Fibroblast of villous mesenchyme (primary cell): ENCODE measurements at places on chromosomes 13 and 19. TPM values are rescaled to one million over a fixed set of nuclear protein-coding genes. Genes with fewer than 3 reads are reported as not detected.

Gene CALR3
- total RNA-seq = not detected in 2 replicates

Gene ZNF554
- total RNA-seq = 3.2 and 3.5 TPM in 2 replicates

Gene GARIN5A
- total RNA-seq = 0.32 TPM in 1 of 2 replicates, not detected in the other

Gene SYNE4
- 0.32 TPM in 1 of 2 replicates, not detected in the other for total RNA-seq

Gene TTYH1
- not detected in 2 replicates for total RNA-seq

Gene CBARP
- 5.8 and 6.0 TPM in 2 replicates for total RNA-seq

Gene RNF113B
- total RNA-seq = not detected in 2 replicates

Gene CD37
- not detected in 2 replicates for total RNA-seq

Gene TMEM161A
- 18.1 and 20.9 TPM in 2 replicates for total RNA-seq

Gene APOC1
- total RNA-seq = 1.3 and 2.6 TPM in 2 replicates

Gene SLC25A41
- not detected in 2 replicates for total RNA-seq

Gene SCAMP4
- total RNA-seq = 40.6 and 49.2 TPM in 2 replicates

Gene VSTM1
- 0.43 TPM in 1 of 2 replicates, not detected in the other for total RNA-seq

Gene LRRC4B
- total RNA-seq = under 0.01 TPM in 1 of 2 replicates, not detected in the other

Gene CGB3
- total RNA-seq = not detected in 2 replicates

Gene ZNF235
- total RNA-seq = 4.8 and 8.2 TPM in 2 replicates

Gene SLC44A2
- total RNA-seq = 81.8 and 88.5 TPM in 2 replicates

Gene GJB6
- not detected in 2 replicates for total RNA-seq

Gene PGLYRP2
- not detected in 2 replicates for total RNA-seq

Gene LMTK3
- total RNA-seq = 0.32 and 0.43 TPM in 2 replicates

Gene DIAPH3
- 20.9 and 30.7 TPM in 2 replicates for total RNA-seq

Gene RASIP1
- total RNA-seq = 0.97 and 2.6 TPM in 2 replicates

Gene ACP7
- not detected in 2 replicates for total RNA-seq

Gene ZNF528
- 21.3 and 22.0 TPM in 2 replicates for total RNA-seq

Gene ELSPBP1
- total RNA-seq = not detected in 2 replicates

Gene GRWD1
- total RNA-seq = 25.1 and 38.4 TPM in 2 replicates

Gene AP3D1
- 122 and 140 TPM in 2 replicates for total RNA-seq

Gene CEACAM4
- total RNA-seq = not detected in 2 replicates

Gene EDDM13
- not detected in 2 replicates for total RNA-seq

Gene LSR
- total RNA-seq = 0.86 and 1.6 TPM in 2 replicates

Gene ATP1A3
- total RNA-seq = not detected in 2 replicates

Gene NLRP11
- not detected in 2 replicates for total RNA-seq

Gene ZNF230
- 2.6 and 3.9 TPM in 2 replicates for total RNA-seq

Gene ZNF844
- total RNA-seq = 1.3 and 1.7 TPM in 2 replicates

Gene TPM4
- total RNA-seq = 1,325 and 1,470 TPM in 2 replicates

Gene IGFLR1
- total RNA-seq = 0.43 and 0.64 TPM in 2 replicates

Gene CACTIN
- 17.7 and 24.8 TPM in 2 replicates for total RNA-seq

Gene ZNF223
- total RNA-seq = 4.5 and 5.6 TPM in 2 replicates

Gene RETN
- not detected in 2 replicates for total RNA-seq

Gene CCNA1
- under 0.01 and 0.43 TPM in 2 replicates for total RNA-seq

Gene CRLF1
- not detected in 2 replicates for total RNA-seq
